ENCODE measurements at places on chromosomes 7 and 10.

DNA sequence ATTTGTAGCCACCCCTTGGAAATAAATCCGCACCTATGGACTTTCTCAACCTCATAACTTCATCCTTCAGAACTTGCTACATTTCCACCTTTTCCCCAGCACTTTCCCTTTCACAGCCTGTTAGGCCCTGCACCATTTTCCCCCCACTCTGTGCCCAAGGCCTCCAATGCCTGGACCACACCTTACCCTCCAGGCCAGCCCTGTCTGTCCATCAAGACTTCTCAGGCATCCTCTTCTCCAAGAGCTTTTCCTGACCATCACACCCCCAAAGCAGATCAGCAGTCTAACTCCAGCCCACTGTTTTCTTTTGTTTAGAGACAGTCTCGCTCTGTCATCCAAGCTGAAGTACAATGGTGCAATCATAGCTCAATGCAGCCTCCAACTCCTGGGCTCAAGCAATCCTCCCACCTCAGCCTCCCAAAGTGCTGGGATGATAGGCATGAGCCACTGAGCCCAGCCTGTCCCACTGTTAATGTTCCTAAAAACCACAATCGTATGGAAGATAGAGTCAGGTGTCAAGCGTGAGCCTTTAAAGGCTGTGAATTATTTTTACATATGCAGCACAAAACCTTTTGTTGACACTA is 116.8 kb downstream of the PARD3 start:
- DNase-seq, result no peak

DNA sequence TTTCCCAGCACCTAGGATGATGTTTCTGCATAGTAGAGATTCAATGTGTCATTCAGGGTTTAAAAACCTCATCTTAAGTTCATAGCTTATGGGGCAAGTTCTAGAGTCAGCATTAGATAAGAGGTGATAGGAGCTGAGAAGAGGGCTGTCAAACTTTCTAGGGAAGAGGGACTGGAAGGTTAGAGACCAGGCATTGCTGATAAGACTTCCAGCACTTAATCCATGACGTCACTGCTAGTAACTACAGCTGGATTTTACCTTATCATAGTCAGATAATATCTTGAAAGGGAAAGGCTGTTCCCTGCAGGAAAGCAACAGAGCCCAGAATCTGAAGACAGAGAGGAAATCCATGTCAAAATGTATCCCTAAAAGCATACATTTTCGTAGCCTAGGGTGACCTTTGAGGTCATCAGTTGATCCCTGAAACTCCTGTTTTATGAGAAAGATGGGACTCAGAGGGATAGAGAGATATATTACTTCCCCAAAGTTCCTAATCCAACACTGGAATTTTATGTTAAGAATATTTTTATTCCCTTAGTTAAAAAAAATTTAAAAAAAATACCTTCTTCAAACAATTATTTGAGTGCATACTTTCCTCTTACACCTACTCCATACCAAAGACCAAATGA is 3.3 kb upstream of the CPED1 start:
- no peak for DNase-seq

DNA sequence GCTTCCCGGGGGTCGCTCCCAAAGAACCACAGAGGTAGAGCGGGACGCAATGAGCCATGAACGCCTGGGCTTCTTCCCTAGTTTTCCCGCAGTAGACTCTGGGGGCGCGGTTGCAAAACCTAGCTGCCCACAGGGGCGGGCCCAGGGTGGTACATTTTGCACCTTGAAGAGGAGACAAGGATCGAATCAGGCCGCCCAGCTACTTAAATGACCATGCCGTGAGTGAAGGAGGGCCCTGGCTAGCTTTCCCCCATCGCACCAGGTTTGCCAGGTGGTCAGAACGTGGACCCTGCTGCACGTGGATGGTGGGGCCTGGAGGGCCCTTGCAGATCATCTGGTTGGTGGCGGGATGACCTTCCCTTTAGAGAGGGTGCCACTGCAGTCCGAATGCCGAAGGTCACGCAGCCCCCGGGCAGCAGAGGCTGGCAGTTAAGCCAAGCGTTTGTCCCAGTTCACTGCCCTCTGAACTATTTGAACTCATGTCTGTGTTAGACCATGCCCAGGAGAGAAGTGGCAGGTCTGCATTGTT is 604 bp upstream of the SHTN1 start:
- no peak for DNase-seq

GRCh38 chr7:102819151-102819550 is 70.4 kb downstream of the FAM185A start:
- no peak for DNase-seq

GRCh38 chr10:87878664-87879459 is 15.4 kb downstream of the PTEN start:
- DNase-seq, result no peak

DNA sequence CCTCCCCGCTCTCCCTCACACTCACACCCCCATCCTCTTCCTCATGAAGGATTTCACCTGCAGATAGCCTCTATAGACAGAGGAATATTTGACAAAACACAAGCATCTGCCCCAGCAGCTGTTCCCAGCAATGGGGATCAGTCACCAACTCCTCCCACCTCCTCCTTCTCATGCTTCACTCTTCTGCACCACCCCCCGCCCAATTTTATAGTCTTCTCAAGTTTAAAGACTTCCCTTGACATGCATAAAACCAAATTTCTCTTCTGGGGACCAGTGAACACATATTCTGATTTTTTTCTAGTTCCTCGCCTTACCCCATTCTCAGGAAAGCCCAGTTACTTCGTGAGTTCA is 654.4 kb downstream of the LRMDA start:
- DNase-seq, result no peak

Data from fibroblast of upper back skin (primary cell).